ENCODE measurements at places on chromosomes 5 and 9.

GRCh38 chr9:137876781-137877386 lies 698 bp upstream of the CACNA1B start:
- no peak for DNase-seq

- DNase-seq = no peak
Observed at GRCh38 chr5:54207566-54207965, 102.8 kb downstream of the ARL15 start.

GRCh38 chr9:128077847-128078503 lies 9.9 kb downstream of the SLC25A25 start:
- no peak for DNase-seq

GRCh38 chr5:126878634-126879033 lies 101.7 kb downstream of the LMNB1 start:
- DNase-seq = no peak

- DNase-seq = no peak
Observed at GRCh38 chr9:91930475-91930874, 19.6 kb downstream of the ROR2 start.

GRCh38 chr9:107387409-107387808 lies 102.2 kb downstream of the KLF4 start:
- no peak for DNase-seq

All from natural killer cell (primary cell).